ENCODE measurements at places on chromosomes 11 and 22.
A peak's percentile ranks its signal among the peaks of the same experiment; 100 is the strongest.

DNA sequence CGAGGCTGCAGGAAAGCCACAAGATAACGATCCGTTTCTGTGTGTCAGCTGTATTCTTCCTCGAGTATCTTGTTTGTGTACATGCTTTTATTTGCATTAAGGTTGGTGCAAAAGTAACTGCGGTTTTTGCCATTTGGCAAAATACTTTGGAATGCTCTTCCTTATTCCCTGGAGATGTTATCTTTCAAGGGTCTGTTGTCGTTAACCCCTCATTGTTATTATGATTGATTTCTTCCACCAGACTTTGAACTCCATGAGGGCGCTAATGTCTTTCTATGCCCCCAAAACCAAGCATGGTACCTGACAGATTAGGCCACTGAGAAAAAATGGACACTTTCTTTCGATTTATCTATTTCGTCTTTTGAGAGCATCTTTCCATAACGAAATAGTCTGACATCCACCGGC is 563 bp upstream of the PSMA1 start:
- DNase-seq, result no peak

DNA sequence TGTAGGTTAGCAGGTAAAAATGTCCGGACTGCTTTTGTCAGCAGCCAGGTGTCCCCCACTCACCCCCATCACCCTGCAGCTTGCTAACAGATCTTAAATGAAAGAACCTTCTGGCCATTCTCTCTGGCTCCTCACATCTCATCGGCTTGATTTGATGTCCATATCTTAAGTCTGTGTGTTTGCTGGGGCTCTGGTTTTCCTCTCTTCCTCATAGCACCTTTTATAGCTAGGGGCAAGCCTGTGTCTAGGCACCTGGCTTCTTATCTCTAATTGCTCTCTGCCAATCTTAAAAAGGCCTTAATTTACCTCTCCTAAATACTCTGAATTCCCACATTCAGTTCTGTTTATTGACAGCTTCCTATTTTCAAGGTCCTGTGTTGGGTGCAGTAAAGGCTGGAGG is 72.0 kb downstream of the ARHGAP42 start:
- DNase-seq, result no peak

DNA sequence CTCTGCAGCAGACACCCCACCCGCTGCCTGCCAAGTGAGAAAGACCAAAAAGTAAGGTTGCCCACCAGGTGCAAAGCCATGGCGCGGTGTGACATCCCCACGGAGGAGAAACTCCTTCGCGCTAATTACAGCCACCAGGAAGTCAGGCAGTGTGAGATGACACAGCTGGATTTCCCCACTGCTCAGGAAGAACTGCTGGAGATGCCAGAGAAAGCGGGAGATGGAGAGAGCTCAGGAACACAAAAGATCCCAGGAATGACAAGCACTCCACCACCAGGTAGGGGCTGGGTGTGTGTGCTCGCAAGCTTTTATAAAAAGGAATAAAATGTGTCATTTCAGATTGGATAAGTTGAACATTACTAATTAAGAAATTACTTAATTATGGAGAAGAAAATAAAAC is 292.7 kb downstream of the OPCML start:
- DNase-seq, result no peak

GRCh38 chr11:84906995-84907394 is 720.1 kb downstream of the DLG2 start:
- DNase-seq, result peak; percentile 7

- DNase-seq, result no peak
Measured at GRCh38 chr11:34639545-34639944, 18.7 kb downstream of the EHF start.

DNA sequence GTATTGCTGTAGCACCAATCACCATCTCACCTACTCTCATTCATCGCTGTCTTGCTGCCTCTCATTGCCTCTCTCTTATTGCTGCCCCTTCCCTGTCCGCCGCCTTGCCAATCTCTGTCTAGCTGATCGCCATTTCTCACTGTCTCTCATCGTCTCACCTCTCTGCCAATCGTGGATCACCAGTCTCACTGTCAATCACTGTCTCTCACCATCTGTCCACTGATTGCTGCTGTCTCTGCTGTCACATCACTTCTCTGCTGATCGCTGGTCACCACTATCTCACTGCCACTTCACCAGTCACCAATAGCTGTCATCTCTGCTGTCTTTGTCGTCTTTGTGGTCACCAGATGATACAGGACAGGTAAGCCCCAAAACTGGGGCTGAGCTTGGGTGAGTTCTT is 20.6 kb upstream of the RNASEH2C start:
- DNase-seq, result no peak

GRCh38 chr11:41954034-41954433 is 494.6 kb upstream of the LRRC4C start:
- peak; percentile 66 for DNase-seq

GRCh38 chr11:61645179-61645868 is 34.9 kb upstream of the DAGLA start:
- no peak for DNase-seq

DNA sequence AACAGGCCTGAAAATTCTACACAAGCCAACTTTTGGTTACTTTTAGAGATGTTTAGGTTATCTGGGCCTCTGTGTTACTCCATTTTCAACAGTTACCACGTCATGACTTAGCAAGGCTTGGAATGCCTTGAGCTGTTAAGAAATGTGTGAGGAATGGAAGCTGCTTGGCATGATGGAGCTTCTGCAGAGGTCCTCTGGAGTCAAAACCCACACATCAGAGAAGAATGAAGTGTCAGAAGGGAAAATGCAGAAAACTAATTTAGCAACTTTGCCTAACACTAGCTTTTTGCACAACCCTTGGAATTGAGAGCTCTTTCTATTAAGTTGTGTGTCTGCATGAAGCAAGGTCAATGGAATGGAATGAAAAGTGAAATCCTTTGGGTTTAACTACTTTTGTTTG is 27.4 kb downstream of the FAT3 start:
- DNase-seq, result no peak

DNA sequence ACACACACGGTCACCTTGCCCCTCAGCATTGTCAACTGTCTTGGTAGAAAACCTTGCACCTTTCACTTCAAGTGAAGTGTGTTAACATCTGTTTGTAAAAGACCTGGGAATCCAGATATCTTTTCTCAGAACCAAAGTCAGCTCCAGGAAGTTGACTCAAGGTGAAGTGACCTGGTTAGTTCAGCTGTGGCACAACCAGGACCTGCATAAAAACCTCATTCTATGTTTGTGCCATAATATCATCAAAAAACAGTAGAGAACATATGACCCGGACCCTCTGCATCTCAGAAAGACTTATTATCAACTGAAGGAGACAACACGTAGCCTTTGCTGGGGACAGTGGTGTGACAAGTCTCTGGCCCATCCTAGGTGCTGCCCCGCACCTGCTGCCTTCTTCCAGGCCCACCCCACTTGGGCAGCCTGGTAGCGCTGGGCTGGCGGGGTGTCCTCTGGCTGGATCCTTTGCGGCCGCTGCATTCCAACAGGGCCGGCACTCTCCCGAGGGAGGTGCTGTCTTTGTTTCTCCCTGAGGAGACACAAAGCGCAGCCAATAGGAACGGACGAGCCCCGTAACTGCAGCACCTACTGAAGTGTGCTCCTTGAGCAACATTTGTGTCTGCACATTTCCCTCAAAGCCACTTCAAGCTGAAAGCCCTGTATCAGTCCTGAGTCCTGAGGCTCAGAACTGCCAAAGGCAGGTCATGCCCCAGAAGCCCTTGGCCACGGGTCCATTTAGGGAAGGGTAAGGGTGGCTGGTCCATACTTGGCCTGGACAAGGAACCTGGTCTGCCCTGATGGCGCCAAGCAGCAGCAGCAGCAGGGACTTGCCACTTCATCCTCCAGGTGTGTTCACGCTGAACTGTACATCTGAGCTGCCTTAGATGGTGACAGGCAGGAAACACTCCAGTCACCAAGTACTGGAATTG is 25.2 kb downstream of the LRRC74B start:
- DNase-seq, result no peak

DNA sequence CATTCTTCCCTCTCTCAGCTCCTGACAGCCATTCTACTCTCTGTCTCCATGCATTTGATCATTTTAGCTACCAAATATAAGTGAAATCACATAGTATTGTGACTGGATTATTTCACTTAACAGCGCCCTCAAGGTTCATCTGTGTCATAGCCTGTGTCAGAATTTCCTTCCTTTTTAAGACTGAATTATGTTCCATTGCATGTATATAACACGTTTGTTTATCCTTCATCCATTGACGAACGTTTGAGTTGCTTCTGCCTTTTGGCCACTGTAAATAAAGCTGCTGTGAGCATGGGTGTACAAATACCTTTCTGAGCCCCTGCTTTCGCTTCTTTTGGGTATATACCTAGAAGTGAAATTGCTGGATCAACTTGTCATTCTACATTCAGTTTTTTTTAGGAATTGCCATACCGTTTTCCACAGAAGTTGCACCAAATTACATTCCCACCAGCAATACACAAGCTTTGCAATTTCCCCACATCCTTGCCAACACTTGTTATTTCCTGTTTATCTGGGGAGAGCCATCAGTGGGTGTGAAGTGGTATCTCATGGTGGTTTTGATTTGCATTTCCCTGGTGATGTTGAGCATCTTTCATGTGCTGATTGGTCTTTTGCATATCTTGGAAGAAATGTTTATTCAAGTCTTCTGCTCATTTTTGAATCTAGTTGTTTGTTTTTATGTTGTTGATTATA is 17.5 kb downstream of the GLB1L2 start:
- DNase-seq, result no peak

- DNase-seq, result no peak
Measured at GRCh38 chr22:44100411-44100810, 76.3 kb downstream of the PARVB start.

DNA sequence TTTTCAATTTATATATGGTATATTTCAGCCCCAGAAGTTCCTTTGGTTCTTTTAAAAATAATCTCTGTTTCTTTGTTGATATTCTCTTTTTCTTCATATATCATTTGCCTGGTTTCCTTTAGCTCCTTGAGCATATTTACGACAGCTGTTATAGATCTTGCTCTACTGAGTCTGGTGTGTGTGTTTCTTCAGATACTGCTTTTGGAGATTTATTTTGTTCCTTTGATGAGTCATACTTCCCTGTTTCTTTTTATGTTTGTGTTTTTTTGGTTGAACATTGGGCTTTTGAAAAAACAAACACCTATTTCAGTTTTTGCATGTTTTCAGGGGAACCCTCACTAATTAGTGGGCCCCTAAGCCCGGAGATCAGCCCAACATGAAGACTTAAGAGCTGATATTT is 23.3 kb downstream of the GLB1L2 start:
- no peak for DNase-seq

DNA sequence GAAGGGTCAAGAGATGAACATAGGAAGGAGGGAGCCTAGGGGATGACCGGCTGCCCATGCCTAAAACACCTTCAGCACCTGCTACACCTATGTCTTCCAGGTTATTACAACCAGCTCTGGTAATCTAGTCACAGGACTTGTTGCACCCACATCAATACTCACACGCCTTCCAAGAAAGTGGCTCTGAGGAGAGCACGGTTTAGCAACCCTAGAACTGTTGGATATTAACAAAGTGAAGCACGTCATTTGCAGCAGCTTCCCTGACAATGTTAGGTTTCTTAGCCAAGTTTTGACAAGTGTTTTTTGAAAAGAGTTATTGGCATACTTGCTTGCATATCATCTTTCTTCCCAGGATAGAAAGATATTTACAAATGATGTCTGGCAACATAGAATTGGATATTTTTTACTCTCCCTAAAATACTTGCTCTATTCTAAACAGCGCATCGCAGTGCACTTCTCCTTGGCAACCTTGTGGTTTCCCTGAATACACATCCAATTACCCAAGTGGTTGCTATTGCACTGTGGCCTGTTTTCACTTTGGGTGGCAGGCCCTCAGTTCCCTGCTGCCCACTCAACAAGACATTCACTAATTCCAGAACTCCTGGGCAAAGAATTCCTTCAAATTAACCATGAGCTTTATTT is 94.3 kb upstream of the ARHGAP42 start:
- DNase-seq, result no peak

GRCh38 chr22:28418008-28418407 is 261.6 kb downstream of the TTC28 start:
- no peak for DNase-seq

DNA sequence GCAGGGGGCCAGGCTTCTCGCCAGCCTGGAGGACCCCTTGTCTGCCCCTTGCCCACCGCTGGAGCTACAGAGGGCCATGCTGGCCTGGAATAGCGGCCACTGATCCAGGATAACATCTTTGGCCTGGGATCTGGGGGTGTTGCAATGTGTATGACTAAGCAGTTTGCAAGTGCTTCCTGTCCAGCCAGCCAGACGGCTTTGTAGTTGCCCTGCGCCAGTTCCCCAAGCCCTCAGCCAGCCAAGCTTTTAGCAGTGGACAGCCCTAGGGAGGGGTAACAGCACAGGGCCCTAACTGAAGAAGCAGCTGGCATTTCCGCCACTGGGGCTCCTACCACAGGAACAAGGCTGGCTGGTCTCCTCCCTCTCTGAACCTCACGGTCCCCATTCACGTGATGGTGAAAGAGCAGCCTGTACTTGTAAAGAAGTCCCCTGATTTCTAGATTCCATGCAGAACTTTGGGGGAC is 32.1 kb downstream of the UQCR10 start:
- DNase-seq, result peak; percentile 85

DNA sequence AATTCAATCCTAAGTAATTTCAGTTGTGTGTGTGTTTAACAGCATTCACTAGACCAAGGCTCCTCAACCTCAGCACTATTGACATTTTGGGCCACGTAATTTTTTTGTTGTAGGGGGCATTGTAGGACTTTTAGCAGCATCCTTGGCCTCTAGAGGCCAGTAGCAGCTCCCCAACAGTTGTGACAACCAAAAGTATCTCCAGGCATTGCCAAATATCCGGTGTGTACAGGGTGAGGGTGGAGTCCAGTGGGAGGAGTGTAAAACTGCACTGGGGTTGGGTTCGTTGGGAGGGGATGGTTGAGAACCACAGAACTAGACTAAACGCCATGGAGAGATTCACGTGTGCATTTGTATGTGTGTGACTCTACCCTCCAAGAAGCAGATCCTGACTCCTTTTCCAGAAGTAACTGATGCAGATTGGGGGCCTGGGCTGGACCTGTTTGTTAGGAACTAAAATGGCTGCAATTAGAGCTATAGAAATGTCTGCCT is 5.9 kb upstream of the PHF21A start:
- peak; percentile 32 for DNase-seq

- DNase-seq, result no peak
Measured at GRCh38 chr11:58134151-58134550, 8.8 kb upstream of the OR9I1 start.

- no peak for DNase-seq
Measured at GRCh38 chr22:40592352-40593113, 44.0 kb downstream of the MRTFA start.

- no peak for DNase-seq
Measured at GRCh38 chr22:33747576-33748180, 172.6 kb downstream of the LARGE1 start.

- no peak for DNase-seq
Measured at GRCh38 chr11:111528557-111528956, 12.0 kb upstream of the LAYN start.

DNA sequence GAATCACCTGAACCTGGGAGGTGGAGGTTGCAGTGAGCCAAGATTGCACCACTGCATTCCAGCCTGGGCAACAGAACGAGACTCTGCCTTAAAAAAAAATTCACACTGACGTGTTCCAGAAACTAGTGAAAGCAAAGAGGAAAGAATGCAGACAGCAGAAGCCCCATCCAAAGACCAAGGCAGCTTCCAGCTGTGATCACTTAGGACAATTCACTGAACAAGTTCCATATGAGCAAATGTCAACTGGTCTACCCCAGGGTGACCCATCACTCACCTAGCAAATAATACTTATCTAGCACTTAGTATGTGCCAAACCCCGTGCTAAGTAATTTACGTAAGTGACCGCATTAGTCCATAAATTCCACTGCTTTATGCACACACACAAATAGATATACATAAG is 138.9 kb downstream of the LARGE1 start:
- no peak for DNase-seq

Measured in astrocyte of the spinal cord (primary cell).